Mesendoderm (in vitro differentiated cells): ENCODE measurements at places on chromosomes 12 and 14.

- DNase-seq = no peak
Measured at GRCh38 chr12:49917166-49917787, 13.6 kb upstream of the FAIM2 start.

GRCh38 chr12:29281371-29282005, 99.5 kb downstream of the ERGIC2 start:
- no peak for DNase-seq

DNA sequence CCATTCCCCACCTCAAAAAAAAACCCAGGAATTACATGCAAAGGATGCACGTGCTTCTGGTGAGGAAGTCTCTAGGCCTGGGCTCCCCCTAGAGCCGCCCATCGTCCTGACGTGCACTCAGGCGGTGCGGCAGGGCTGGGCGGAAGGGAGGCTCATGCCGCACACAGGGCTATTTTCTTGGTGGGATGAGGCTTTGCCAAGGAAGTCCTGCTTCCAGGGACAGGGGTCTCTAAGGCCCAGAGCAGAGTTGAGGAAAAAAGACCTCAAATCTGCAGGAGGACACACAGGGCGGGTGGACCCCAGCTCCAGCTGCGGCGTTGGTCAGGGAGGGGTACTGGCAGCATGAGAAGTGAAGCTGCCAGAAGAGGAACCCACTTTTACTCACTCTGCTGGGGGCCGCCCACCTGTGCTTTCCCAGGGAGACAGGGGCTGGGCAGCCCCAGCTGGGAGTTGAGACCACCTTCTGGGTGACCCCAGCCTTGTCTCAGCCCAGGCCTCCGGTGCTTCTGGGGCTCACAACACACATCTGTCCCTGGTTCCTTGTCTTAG, 4.2 kb downstream of the RHOF start:
- no peak for DNase-seq

GRCh38 chr14:70257526-70257925, 68.8 kb upstream of the SLC8A3 start:
- peak; percentile 63 for DNase-seq

GRCh38 chr14:78524766-78525165, 354.6 kb downstream of the NRXN3 start:
- no peak for DNase-seq

- DNase-seq = peak; percentile 22
Measured at GRCh38 chr14:79629411-79630287, 581.7 kb downstream of the DIO2 start.

DNA sequence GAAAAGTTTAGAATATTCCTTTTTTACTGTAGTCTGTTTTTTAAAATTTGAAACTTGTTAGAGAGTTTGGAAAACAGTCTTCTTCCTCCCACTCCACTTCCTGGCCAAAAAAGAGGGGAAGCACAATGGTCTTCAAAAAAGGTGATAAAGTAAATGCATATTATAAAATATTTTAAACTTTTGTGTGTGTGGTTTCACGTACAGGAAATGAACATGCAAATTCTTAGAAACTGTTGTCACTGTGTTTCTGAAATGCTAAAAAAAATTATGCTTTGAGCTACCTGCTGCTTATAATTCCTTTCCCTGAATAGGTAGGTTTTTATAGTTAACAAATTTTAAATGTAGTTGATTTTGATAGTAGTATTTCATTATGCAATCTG, 2.9 kb downstream of the FGFR1OP2 start:
- DNase-seq = no peak

- DNase-seq = no peak
Measured at GRCh38 chr14:75917946-75918335, 63.9 kb downstream of the TGFB3 start.

DNA sequence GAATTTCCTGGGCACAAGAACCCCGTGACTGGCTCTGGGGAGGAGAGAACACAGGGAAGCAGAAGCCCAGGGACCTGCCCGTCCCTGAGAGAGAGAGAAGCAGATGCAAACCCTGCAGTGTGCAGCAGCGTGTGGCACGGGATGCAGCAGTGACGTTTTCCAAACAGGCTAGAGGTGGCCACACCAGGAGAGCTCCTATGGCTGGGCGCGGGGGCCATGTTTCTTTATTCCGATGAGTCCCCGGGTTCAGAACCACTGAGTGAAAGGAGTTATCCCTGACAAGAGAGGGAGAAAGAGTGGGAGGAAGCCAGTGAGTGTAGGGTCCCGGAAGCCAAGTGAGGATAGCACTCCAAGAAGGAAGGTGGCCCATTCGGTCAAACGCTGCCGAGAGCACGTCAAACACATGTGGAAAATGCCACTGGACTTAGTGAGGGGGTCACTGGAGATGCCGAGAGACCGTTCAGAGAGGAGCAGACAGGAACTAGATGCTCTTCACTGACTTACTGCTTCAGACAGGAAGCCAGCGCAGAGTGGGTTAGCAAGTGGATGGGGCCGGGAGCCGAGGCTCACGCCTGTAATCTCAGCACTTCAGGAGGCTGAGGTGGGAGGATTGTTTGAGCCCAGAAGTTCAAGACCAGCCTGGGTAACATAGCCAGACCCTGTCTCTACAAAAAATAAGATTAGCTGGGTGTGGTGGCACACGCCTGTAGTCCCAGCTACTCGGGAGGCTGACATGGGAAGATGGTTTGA, 123.0 kb downstream of the BCL11B start:
- DNase-seq = no peak

DNA sequence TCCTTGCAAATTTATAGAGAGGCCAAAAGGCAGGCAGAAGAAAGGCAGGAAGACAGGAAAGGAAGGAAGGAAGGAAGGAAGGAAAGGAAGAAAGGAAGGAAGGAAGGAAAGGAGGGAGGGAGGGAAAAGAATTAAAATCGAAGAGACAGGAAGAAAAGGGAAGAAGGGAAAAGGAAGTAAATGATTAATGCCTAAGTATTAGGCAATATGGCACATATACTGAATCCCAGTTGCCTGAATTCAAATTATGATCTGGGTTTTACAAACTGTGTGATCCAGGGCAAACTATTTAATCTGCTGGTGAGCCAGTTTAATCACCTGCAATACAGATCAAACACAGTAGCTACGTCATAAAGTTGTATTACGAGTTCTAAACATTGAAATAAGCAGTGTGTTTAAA, 983.6 kb downstream of the FLRT2 start:
- DNase-seq = no peak

DNA sequence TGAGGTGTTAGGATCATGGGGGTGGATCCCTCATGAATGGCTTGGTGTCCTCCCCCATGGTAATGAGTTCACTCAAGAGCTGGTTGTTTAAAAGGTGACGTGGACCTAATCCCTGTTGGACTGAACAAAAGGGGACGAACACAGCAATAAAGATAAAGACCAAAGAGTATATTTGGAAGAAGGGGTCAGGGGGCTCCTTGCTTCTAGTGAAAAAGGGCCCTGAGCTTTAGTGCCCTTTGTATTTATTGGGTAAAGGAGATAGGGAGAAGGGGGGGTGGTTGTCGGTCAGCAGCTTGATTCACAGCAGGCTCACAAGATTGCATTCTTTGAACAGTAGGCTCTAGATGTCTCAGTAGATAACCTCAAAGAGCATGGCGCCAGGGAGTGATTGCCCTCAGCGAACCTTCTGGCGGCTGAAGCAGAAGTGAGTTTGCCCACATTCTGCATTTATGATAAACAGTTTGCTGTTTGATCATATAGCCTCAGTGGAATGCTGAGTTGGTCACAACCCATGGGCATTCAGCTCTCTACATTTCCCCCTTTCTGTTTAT, 25.9 kb upstream of the MAPKAPK5 start:
- DNase-seq = peak; percentile 43

- peak; percentile 39 for DNase-seq
Measured at GRCh38 chr12:100267603-100268281, 765 bp downstream of the SCYL2 start.

DNA sequence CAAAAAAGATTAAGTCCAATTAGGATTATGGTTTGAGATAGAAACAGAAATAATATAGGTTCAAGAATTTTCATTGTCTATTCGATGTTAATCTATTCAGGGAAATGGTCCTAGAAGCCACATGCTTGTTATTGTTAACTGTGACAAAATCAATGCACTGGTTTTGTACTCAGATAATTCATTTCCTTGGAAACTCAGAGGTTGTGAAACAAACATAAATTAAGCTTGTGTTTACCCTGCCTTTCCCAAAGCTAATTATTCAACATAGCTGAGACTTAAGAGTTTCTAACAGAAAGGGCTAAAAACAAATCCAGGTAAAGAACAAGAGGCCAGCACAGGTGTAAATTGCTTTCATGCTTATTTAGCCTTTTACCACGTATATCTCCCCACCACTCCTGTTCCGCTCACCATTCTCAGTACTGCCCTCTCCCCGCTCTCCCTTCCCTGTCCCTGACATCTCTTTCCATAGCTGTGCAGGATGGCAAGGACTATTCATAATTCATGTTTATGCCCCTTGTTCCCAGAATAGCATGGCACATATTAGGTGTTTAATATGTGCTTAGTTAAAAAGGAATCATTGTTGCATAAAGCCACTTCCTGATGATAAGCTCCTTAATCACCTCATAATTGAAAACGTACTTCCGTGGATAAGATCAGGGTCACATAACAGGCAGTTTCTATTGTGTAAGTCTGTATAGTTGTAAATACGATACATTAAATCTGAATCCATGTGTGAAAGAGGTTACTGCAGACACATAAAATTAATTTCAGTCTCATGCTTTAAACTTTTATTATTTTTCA, 131.8 kb upstream of the USP15 start:
- DNase-seq = peak; percentile 4

- no peak for DNase-seq
Measured at GRCh38 chr12:54017027-54017788, 8.4 kb downstream of the HOXC8 start.

- DNase-seq = peak; percentile 46
Measured at GRCh38 chr12:51592034-51592705, 1.1 kb downstream of the SCN8A start.

DNA sequence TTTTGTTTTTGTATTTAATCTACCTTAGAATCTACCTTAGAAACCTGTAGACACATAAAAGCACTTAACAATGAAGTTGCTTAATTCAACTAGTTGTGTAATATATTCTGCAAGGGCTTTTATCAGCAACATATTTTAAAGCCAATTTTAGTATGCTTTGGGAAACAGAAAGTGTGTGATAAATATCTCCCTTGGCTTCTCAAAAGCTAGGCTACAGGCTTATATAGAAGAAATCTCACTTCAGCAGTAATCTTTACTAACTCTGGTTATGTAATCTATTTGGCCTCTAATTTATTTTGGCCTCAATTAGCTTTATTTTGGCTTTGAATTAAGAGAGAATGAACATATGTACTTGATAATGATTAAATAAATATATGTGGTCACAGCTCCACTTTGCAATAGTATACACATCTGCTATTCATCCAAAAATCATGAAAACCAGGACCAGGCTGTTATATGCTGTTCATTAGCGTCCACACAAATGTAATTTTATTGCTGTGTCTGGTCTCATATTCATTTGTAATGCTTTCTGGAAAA, 37.2 kb downstream of the LRP6 start:
- no peak for DNase-seq

DNA sequence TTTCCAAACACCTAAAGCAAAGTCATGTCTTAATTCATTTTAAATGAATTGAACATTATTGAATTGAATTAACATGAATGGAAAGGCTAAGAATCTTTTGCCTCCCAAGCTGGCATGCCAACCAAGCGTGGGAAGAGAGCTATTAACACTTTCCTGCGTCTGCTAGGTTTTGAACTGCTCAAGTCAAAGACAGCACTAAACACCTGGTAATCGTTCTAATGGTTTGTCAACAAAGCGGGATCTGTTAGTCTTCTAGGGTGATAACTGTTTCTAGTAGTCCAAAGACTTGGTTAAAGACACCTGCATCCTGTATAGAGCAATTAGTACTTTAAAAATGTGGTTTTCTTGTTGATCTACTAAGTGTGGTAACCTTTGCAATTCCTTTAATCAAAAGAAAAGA, 164.2 kb upstream of the HMGA2 start:
- DNase-seq = peak; percentile 28

GRCh38 chr12:118325081-118325480, 47.6 kb downstream of the TAOK3 start:
- DNase-seq = no peak

DNA sequence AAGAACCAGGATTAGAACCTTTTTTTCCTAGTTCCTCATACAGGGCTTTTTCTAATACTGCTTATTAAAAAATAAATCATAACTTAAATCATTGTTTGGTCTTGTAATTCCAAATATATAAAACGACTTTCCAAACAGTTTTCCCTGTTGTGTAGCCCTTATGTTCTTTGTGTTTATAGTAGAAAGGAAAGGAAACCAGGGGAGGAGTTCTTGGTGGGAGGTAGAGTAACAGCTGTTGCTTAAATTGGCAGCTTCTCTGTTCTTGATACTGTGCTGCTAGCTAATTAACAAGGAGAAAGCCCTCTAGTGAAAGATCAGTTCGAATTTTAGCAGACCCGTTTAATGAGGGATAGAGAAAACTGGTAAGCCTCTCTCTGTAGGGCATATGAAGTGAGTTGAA, 15.0 kb downstream of the SRP54 start:
- peak; percentile 32 for DNase-seq

DNA sequence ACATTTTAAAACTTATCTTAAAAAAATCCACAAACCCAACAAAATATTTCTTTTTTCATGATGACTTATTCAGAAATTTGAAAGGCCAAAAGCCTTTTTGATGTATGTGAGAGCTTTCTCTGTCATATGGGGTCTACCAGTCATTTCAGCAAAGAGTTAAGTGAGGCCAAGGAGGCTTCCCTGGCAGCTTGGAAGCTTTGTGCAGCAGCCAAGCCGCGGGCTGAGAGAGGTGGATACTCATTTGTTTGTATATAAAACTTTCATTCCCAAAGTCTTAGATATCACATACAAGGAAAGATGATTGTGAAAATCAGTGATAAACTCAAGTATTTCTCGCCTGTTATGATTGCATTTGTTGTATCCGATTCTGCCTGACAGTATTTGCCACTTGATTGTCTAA, 48.5 kb upstream of the RNU6-8 start:
- DNase-seq = no peak

DNA sequence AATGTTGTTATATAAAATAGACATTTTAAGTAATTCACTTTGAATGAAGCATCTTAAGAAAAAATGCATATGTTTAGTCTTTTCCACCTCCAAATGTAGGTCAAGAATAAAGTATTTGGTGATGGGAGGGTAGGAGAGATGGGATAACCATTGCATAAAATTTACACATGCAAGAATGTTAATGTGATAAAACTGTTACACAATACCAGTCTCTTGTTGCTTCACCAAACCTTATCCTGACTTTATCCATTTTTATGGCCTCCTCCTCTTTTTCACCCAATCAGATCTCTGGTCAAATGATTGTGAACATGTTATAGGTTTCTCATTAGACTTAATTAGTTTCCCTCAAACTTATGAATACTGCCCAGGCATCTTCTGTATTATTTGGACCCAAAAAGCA, 994.5 kb upstream of the FLRT2 start:
- peak; percentile 13 for DNase-seq

DNA sequence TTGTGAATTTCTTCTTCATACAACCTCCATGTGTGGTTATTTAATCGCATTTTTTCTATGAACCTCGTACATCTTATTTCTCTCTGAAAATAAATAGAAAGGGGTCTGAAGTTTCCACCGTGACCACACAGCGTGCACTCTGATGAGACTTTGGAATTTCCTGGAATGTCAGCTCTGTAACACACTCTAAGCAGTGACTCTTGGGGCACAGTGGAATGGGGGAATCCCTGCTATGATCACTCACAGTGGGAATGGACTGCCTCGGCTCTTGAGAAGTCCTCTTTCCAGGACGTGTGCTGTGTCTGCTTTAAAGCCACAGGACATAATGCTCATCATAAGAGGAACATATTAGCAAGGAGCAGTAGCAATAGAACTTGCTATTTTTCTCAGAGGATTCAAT, 416.2 kb downstream of the EGLN3 start:
- DNase-seq = no peak
